ENCODE measurements at places on chromosomes 3 and 15. TPM values are rescaled to one million over a fixed set of nuclear protein-coding genes. Genes with fewer than 3 reads are reported as not detected.

DNA sequence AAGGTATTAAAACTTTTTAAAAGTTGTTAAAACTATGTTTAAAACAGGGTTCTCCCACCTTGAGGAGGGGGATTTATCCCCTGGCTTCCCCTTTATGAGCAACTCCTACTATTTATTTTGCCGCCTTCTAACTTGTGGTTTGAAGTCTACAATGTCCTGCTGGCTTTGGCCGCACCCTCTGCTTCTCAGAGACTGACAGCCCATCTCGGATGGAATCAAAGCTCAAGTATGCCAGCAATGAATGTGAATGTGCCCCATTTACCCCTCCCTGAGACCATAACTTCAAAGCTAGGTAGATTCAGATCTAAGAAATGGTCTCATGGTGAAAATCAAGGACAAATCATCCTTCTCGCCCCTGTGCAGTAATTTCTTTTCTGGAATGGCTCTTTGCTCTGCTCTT, 10.3 kb downstream of the ZBTB38 start:
- DNase-seq = no peak

OR5K2 gene
- not detected for total RNA-seq

- DNase-seq = no peak
Observed at GRCh38 chr3:103909395-103909794, 1457.3 kb upstream of the ALCAM start.

C3orf33 gene
- total RNA-seq = 1.1 TPM

DNA sequence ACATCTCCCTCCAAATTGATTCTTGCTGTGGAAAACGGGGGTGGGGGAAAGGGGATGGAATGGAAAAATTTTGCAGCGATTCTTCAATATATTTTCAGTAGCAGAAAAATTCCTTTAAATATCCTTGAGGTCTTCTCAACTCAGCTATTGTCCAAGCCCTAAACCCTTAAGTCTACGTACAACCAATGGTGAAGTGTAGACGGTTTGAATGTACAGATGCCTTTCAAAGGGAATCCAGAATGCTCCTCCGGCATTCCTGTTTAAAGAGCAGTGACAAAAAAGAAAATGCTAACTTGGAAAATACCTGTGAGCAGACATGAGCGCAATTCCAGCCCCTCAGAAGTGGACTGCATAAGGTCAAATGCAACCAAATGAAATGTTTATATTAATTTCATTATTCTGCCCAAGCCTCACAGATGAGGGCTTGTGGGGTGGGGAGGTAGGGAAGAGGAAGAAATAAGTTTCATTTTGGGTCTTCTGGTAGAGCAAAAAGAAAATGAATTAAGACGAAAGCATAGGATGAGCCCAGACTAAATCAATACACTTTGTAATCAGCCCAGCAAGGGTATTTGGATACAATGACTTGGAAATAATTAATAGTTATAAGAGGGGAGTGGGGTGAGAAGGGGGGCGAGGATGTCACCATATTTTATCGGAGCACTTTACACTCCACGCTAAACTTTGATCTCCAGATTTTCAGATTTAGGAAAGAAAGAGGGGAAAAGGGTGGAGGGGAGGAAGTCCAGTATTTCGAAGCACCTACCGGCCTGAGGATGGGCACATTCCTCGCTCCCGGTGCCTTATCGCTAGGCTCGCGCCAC, 2.7 kb downstream of the FOXP1 start:
- DNase-seq = no peak

- no peak for DNase-seq
Observed at GRCh38 chr15:87639305-87640011, 617.1 kb downstream of the NTRK3 start.

CNOT10 gene
- 19.4 TPM for total RNA-seq

DNA sequence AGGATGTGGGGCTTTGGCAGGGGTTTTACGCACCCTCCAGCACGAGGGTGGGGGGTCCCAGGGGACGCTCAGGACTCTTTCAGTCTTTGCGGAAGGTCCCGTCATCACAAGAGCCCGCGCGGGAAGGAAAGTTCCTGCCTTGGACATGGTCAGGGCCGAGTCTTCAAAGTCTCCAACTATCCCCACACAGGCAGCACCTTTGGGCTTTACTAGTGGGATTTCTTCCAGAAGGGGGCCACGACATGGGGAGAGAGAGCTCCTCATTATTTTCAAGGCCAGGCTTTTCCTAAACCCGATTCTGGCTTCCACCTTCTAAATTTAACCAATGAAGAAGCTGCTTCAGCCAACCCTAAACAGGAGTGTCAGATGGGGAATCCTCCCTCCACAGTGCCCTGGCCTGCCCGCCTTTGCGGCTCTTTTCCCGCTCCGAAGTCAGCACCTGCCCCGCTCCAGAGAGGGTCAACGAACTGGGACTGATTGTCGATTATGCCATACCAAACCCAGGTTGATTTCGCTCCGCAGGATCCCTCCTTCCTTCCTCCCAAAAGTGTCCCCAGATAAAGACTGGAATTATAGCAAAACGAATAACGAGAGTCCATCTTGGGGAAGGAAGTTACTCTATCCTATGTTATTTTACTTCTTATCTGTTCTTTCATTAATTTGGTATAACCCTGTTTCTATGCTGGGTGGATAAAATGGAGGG, 11.0 kb downstream of the SHOX2 start:
- DNase-seq = no peak

GRCh38 chr3:56115199-56115598, 353.1 kb downstream of the ERC2 start:
- no peak for DNase-seq

DNA sequence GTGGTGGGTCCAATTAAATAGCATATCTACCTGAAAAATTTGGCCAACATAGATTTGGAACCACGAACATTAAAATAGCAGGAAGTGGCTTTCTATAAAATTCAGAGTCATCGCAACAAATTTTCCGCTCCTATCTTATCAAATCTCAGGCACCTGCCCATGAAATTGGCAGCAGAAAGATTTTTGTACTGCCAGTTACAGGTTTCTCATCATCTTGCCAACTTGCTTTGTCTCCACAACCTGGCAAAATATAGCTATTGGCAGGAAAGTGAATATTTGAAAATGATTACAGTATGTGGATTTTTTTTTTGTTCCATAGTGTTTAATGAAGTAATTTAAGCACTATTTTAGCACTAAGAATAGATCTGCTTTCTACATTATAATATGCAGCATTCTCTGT, 161.6 kb upstream of the LRRC3B start:
- no peak for DNase-seq

DNA sequence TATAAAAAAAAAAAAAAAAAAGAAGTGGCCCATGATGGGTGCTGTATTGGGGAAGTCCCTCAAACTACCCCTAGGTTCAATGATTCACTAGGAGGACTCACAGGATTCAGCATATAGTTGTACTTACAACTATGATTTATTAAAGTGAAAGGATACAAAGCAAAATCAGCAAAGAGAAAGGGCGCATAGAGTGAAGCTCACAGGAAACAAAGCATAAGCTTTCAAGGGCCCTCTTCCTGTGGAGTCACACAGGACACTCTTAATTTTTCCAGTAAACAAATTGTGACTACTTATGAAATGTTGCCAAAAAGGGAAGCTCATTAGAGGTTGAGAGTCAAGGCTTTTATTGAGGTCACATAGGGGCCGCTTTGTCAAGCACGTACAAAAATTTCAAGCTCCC, 153.7 kb upstream of the GAP43 start:
- no peak for DNase-seq

- DNase-seq = peak; percentile 96
Observed at GRCh38 chr3:78941587-78941986, 826.2 kb downstream of the ROBO1 start.

CLSTN2 gene
- under 0.01 TPM for total RNA-seq

DNA sequence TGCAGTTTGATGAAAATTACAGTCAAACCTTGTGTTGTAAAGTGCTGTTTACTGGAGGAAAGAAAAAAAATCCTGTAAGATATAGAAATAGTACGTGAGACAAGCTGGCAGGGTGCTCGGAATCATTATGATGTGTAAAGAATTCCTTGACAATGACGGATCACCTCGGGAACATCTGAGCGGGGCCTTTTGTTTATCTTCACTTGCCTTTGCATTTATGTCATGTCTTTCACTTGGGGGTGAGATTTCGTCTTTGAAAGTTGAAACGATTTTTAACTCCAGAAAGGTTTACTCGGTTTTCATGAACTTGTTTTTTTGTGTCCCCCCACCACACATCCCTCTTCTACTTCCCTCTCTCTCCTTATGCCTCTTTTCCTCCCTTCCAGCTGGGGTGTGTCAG, 128.3 kb upstream of the VEPH1 start:
- no peak for DNase-seq

DNA sequence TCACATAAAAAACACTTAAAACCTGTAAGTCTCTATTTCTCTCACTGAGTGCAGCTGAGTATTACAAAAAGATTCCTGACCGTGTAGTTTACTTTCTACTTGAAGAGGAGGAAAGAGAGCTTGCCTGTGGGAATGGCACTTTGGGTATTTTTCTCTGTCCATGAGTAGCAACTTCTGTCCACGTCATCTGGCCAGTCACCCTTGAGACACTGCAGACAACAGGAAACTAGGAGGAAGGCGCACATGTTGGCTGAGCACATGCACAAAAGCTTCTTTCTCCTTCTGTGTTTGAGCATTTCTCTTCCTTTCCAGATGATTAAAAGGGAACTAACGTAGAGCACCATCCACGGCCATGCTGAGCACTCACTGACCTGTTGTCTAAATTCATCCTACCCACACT, 19.7 kb downstream of the STARD5 start:
- peak; percentile 80 for DNase-seq

ADGRG7 gene
- not detected for total RNA-seq

DNA sequence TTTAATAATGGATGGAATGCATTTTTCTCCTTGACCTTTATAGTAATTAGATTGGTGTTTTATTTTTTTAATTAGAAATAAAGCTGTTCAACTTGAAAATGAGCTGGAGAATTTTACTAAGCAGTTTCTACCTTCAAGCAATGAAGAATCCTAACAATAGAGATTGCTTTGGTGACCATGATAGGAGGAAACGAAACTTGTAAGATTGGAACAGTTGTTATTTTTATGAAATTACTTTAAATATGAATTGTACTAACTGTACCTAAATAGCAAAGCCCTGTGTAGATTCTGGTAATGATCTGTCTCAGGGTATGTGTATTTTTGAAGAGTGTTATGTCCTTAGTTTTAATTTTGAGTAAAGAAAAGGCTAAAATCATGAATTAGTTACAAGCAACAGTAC, 44.4 kb downstream of the MFN1 start:
- no peak for DNase-seq

GRCh38 chr3:169668957-169669741, 5.6 kb upstream of the MECOM start:
- DNase-seq = peak; percentile 50

DNA sequence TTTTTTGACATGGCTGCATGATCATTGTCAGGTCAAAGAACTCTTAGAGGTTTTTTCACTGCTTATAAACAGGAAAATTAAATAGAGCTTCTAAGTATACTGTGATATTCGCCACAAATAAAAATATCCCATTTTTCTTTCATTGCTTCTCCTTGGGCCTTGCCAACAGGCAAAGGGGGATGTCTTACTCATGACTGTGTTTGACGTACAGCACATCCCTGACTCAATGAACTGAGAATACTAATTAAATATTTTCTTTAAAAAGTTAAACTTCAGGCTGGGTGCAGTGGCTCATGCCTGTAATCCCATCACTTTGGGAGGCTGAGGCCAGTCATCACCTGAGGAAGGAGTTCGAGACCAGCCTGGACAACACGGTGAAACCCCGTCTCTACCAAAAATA, 41.4 kb upstream of the CCDC80 start:
- DNase-seq = peak; percentile 64

CAND2 gene
- 2.9 TPM for total RNA-seq

DNA sequence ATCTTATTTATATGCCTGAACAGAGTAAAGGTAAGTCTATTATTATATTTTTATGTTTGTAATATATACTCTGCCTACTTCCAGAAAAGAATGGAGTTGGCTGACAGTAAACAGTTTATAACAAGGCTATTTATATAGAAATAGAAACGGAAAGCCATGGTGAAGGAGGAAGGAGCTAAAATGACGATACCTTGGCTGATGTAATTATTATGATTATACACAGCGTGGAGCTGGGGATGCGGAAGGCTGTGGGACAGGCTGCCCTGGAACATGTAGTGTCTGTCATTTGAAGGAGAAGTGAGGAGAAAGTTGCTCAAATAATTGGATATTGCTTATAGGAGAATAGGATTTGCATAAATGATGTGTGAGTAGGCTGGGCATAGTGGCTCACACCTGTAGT, 37.8 kb downstream of the CEMIP start:
- no peak for DNase-seq

DNA sequence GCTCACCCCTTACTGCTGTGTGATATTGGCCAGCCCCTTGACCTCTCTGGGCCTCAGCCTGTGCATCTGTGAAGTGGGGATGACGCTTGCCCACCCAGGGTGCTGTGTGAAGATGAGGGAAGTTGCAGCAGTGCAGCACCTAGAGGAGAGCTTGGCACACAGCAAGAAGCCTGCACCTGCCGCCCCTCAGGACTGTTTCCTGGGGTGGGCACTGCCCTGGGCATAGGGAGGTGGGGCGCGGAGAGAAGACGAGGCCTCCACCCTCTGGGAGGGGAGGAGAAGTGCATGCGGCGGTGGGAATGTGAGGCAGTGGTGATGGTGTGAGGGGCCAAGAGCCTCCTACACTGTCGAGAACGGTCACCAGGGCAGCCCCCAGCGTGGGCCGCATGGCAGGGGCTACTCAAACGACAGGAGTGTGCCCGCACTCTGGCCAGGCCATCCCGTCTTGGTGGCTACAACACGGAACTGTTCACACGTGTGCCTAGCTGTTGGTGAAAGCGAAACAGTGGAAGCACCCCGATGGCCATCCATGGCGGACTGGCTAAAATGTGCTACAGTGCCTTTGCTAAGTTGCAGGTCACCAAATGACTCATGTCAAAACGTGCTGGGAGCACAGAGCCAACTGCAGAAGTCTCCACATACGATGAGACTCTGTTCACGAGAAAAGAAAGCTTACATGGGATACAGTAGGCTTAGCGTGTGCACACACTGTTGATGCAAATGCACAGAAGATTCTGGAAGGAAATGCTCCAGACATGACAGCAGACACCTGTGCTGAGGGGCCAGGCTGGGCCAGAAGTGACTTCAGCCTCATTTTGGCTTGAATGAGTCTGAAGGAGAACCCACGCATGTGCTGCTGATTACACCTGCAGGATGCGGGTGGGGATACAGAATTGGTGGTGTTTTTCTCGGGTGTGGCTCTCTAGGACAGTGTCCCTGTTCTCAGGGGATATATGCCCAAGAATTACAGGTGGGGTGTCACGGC, 40.4 kb upstream of the IQSEC1 start:
- DNase-seq = no peak

ALDH1L1 gene
- not detected for total RNA-seq

All from IMR-90 (cell line).